ENCODE measurements at places on chromosomes 6 and 20.

DNA sequence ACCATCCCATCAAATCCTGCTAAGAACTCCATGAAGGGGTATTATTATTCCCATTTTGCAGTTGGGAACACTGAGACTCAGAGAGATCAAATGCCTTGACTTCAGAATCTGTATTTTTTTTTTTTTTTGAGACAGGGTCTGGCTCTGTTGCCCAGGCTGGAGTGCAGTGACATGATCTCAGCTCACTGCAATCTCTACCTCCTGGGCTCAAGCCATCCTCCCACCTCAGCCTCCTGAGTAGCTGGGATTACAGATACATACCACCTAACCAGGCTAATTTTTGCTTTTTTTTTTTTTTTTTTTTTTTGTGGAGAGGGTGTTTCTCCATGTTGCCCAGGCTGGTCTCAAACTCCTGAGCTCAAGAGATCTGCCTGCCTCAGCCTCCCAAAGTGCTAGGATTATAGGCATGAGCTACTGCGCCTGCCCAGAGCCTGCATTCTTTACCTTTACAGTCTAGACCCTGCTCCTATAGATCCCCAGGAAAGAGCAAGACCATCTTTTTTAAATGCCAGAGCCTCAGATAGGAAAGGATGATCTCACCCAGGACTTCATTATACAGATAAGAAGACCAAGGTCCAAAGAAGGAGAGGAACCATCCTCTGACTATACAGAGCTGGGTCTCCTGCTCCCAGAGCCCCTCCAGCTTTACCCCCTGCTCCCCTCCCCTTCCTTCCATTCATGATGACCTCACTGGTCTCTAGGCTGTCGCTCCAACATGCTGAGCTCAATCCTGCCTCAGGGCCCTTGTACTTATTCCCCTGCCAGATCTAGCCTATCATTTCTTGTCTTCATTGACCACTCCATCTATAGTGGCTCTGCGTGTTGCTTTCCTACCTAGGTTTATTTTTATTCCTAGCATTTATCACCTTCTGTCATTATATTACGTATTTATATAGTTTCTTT is 138.6 kb downstream of the CEBPB start:
- DNase-seq: no peak

DNA sequence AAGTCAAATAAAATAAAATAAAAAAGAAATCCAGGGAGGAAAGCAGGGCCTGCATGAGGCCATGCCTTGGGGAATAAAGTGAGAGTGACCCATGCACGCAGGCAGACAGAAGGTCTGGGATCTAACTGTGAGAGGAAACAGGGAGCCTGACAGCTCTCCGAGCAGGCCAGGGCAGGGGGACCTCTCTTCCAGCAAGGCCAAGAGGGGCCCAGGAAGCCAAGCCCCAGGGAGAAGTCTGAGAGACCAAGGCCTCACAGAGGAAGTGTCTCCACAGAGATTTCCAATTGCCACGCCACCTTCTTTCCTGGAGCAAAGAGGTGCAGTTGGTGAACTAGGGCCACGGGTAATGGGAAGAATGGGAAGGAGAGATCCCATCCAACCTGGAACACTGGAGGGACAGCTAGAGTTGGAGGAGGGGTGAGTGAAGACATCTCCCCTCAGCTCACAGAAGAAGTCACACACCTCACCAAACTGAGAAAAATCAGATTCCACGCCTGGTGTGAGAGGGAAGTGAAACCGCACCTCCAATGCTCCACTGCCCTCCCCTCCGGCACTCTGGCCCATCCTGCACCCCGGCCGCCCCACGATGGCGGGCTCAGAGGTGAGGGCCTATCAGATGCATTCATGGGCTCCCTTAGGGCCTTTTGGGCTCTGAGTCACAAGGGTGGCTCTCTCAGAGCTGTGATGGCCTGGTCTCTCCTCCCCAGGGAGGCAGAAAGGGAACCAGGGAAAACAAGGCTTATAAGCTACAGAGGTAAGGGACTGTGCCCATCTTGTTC is 25.1 kb upstream of the TAF8 start:
- no peak for DNase-seq

DNA sequence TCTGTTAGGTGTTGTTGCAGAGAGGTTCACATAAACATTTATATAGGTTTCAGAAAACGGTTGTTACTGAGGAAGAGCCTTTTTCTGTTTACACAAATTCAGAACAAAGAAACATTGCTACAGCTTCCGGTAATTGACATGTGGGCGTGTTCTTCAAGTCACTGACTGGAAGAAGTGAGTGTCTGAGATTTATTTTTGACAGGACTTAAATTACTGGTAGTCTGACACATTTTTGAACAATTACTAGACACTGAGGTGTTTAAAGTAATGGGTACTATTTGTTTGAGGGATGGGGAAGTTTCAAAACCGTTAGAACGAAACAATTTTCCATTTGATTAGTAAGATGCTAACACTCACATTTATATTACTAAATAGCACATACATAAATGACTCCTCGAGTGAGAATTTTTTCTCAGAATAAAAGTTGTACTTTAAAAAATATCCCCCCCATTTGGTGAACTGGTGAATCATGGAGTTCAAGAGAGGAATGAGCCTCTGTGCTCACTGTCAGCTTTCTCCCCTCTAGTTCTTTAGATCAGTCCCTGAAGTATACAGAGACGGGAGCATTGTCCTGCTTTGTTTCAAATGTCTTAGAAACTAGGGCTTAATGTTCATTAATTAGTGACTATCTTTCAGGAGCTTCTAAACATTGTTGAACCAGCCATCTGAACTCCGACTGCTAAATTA is 98.7 kb downstream of the TSHZ2 start:
- DNase-seq: no peak

GRCh38 chr6:56866917-56867522 is 87.9 kb upstream of the BEND6 start:
- no peak for DNase-seq

- no peak for DNase-seq
These were observed 96.1 kb downstream of the SMLR1 start for GRCh38 chr6:130923350-130923749.

Data from stimulated activated CD8-positive, alpha-beta memory T cell treated with anti-CD3 and anti-CD28 coated beads, Interleukin-4, amount 100 ng/mL, for 1 hour (primary cell).